ENCODE measurements at places on chromosomes 6 and 20.
A peak's percentile ranks its signal among the peaks of the same experiment; 100 is the strongest.

DNA sequence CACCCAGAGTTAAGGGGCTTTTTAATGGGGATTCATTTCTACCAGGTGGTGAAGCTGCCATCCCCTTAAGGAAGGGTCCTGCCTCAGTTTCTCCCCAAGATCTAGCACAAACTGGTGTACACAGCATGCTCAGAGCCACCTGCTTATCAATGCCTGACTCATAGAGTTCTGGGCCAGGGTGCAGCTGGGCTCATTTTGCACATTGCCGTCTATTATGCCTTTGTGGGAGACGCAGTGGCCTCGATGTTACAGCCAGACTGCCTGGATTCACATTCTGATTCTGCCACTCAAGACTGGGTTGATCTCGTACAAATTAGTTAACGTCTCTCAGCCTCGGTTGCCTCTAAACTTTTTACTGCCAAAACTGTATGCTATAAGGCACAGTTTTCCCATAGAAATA, 365.7 kb downstream of the ZFAND3 start:
- DNase-seq, result no peak

- no peak for DNase-seq
Measured at GRCh38 chr20:6940876-6941275, 173.4 kb downstream of the BMP2 start.

DNA sequence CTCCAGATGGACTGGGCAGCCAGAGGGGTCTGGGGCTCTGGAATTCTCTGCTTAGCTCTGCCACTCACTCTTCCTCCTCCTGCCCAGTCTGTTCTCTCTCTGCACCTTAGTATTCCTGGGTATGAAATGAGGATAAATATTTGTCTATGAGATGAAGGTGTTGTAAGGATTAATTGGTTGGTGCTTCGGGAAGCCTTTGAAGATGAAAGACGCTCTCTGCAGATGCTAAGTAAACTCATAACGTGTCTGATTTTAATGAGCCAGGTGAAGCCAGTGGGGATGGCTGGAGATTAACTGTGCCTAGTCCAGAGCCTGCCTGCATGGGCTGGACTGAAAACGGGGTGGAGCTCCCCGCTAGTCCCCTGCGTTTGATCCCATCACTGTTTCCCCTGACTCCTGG, 23.1 kb upstream of the TCP11 start:
- DNase-seq, result no peak

- DNase-seq, result no peak
Measured at GRCh38 chr6:100568255-100568654, 103.5 kb upstream of the SIM1 start.

DNA sequence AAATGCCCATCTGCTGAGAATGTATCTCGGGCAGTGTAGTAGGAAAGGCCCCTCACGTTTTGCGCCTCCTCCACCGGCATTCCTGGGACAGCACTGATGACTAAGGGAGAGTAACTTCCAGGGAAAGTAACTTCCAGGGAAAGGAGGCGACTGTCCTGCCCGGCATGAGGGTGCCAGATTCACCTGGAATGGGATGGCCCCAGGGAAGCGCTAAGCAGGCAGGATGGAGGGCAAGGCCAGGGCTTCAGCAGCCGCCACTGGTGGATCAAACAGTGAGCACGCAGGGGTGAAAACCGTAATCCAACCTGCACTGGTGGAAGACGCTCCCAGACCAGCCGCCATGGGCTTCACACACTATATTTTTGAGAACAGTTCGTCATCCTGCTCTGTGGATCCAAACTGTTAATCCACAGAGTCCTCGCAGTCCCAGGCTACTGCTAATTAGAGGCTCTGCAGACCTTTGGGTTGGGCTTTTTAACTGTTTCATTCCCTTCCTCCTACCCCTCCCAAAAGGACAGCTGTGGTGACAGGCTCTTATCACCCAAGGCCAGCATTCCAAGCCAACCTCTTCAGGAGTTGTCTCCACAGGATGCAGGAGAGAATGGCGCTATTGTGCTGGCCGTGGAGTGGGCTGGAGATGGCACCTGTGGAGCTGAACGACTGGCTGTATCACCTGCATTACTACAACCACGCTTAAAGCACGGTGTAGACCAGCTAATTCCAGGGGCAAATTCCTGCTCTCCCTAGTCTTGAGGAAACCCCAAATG, 178.9 kb downstream of the DLL1 start:
- DNase-seq, result no peak

DNA sequence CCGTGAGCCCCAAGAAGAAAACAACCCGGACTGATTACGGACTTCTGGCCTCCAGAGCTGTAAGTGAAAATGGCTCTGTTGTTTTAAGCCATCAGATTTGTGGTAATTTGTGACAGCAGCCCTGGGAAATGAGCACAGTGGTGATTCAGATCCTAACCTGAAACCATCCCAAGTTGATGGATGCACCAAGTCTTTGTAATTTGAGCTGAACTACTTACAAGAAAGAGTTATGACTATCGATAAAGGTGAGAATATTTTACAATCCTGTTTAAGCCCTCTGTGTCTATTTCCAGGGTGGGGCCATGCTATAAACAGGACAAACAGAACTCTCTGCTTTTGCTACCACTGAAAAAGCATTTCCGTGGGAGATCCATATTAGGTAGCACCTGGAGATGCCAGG, 19.1 kb upstream of the RIN2 start:
- DNase-seq, result no peak

DNA sequence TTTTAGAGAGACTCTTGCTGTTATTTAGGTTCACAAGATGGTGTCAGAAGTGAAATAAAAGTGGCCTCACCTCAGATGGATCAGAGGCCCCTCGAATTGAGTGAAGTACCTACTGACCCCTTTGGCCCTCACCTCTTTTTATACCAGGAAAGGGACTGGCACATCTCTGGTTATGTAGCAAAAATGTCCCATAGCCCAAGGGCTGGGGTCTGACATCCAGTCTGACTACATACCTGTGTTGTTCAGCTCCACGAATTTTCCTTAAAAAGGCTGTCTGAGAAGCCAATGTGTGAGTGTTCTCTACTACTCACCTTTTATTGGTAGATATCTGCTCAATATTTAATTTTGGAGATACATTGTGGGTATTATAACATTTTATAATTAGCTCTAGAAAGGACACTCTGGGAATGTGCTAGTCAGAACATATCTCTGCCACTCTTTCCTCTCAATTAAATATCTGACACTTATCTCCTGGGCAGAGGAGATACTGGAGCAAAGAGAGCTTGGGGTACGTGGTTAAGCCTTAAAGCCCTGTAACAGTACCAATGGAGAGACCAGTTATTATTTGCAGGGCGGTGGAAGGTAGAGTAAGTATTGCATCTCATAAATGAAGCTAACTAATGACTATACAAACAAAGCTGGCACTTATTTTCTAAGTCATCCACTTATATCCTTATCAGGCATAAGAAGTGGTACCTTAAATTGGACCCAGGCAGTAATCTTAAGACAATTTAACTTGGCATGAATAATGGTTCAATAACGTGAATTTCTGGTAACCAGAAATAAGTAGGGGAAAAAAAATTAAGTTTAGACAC, 20.0 kb upstream of the IL22RA2 start:
- DNase-seq, result no peak

GRCh38 chr6:71588490-71588889, 297.9 kb upstream of the RIMS1 start:
- no peak for DNase-seq

DNA sequence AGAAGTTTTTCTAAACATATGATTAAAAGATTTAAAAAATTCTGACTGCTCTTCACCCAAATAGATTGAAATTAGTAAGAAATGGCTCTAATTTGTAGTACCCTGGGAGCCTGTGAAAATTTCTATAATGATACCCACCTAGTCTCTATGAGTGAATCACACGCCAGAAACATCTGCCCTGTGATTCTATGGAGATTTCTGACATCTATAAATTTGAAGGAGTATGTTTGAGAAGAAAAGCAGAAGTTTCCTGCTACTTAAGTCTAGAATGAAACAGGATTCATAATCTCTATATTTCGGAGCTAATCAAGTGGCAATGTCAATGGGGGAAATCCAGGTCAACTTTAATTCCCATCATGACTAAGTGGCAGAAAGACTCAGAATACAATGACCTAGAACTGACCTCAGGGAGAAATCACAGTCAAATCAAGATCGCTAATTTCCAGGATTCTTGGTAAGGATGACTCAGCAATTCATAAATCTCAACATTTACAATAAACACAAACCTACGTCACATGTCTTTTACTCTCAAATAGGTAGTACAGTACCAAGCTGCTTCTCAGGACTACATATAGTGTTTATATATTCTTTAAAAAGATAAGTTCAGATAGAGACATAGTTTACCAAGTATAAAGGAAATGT, 186.2 kb upstream of the TNFAIP3 start:
- no peak for DNase-seq

DNA sequence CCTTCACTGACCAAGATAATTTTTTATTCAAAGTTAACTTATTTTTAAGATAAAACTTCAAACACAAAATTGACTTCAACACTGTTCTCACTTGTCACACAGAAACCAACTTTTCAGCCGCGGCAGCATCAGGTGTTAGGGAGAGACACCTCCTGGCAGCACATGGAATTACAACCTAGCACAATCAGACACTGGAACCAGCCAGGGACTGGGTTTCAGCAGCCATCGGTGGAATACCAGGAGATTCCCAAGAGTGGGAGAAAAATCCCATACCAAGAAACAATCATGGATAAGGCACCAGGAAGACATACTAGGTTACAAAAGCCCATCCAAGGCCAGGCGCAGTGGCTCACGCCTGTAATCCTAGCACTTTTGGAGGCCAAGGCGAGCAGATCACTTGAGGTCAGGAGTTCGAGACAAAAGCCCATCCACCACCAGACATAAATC, 70.0 kb downstream of the SNX5 start:
- peak; percentile 35 for DNase-seq

DNA sequence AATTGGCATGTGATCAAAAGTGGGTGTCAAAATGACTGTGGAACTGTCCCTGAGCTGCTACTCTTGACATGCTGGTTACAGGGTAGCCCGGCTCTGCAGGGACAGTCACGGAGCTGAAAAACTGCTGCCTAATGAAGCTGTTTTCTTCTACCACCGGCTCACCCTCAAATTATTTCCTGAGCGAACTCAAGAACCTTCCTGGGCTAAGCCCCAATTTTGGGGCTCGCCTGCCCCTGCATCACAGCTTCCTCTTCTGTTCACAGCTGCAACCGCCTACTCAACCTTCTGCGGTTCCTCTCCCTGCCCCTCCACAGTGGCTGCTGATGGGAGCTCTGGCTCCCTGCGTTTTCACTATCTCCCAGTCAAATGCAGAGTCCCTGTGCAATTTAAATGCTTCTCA, 110.8 kb upstream of the MLN start:
- DNase-seq, result peak; percentile 21

DNA sequence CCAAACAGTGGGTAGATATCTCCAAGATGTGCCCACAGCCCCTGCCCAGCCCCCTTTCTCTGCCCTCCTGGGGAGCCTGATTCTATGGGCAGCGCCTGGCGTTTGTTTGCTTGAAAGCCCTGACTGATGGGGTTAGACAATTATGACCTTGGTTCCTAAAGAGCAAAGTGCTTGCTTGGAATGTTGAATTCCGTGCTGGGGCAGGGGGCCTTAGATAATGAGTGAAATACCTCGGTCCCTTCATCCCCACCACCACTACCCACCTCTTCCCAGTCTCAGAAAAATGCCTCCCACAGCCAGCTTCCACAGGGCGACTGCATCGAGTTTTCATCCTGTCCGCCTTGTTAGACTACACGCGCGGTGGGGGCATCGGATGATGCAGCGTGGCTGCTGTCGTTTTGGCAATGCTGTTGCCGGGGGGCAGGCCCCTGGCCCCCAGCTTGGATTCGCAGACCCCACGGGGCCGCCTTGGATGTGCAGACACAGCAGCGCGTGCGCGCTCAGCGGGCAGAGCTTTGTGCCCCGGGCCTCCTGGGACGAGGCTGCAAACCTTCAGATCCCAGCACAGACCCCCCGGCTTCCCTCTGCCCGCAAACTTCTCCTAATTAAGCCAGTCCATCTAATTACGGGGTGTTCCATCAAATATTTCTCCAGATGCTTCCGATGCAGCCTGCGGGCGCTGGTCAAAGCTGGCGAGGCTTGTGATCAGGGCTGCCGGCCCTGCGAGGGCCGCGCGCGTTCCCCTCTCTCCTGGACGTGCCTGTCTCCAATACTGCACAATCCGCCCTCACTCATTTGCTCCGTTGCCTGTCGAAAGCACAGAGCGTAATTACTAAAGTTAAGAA, 86.1 kb downstream of the LINC00237 start:
- DNase-seq, result no peak

DNA sequence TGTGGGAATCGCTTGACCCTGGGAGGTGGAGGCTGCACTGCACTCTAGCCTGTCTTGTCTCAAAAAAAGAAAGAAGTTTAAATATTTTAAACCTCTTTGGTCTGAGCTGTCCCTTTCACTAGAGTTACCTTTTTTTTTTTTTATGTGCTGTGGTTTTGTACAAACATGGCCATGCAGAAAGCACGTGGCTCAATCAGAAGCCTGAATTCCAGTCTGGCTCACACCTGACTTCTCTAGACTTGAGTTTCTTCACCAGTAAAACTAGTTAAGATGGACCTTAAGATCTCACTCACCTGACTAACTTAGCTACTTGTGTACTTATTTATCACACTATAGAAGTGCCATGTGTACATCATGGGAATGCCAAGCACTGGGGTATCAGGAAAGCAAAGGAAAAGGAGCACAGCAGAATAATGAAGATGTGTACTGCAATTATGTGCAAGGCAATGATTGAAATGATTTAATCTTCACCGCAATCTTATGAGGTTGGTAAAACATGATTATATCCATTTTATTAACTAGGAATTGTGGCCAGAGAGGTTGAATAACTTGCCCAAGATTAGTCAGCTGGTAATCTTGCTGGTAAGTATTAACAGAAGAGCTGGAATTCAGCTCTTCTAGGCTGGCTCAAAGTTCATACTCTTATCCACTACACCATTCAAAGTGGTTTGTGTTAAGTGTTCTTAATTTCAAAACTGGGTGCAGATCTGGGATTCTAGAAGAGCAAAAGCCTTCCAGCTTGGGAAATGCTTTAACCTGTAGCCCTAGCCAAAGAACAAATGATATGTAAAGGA, 10.7 kb downstream of the HMGN3 start:
- DNase-seq, result no peak

GRCh38 chr6:25329161-25329817, 50.1 kb downstream of the CARMIL1 start:
- no peak for DNase-seq

DNA sequence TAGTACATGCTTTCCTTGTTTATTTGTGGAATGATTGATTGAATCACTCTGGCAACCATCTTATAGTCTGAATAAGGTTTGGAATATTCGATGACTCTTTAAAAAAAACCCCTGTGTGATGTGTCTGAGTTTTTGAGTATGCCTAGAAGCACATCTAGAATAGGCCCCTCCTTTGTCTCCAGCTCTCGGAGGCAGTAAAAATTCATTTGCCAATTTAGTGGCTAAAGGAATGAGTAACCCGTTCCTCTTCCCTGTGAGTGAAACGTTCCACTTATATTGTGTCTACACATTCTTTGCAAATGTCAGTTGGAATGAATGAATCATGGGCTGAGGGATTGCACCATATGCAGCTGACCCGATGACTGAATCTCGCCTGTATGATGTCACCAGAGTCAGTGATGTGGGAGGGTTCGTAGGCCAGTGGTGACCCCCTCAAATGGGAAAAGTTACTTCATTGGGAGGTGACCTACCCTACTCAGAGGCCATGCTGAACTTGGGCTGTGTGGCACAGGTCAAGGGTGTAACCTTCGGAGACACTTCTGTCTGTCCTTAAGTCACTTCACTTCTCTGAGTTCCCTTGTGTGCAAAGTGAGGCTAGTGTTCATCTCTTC, 21.6 kb downstream of the MOCS3 start:
- peak; percentile 47 for DNase-seq

- no peak for DNase-seq
Measured at GRCh38 chr6:39517756-39518155, 195.3 kb upstream of the KCNK16 start.

GRCh38 chr6:32854376-32855178, 585 bp downstream of the PSMB9 start:
- DNase-seq, result peak; percentile 44

- DNase-seq, result no peak
Measured at GRCh38 chr20:60261333-60261732, 303.1 kb downstream of the CDH26 start.

All from stimulated activated CD8-positive, alpha-beta memory T cell treated with anti-CD3 and anti-CD28 coated beads, Interleukin-15, amount 100 ng/mL, for 48 hours (primary cell).